Inflammatory macrophage (primary cell): ENCODE measurements at places on chromosomes 16 and 17.

GRCh38 chr16:23436951-23437350 is 16.0 kb downstream of the COG7 start:
- DNase-seq: no peak

GRCh38 chr16:83727018-83727417 is 80.8 kb upstream of the HSBP1 start:
- DNase-seq: peak; percentile 74

GRCh38 chr16:2866431-2866830 is 8.5 kb upstream of the PRSS22 start:
- DNase-seq: no peak

GRCh38 chr17:56322991-56323390 is 169.7 kb downstream of the ANKFN1 start:
- DNase-seq: peak; percentile 35

GRCh38 chr17:80475910-80476876 is at the start of gene NPTX1:
NPTX1 (minus strand) TSS chr17:80476607; CDS start chr17:80476446, 161 bp downstream.
- DNase-seq: no peak

DNA sequence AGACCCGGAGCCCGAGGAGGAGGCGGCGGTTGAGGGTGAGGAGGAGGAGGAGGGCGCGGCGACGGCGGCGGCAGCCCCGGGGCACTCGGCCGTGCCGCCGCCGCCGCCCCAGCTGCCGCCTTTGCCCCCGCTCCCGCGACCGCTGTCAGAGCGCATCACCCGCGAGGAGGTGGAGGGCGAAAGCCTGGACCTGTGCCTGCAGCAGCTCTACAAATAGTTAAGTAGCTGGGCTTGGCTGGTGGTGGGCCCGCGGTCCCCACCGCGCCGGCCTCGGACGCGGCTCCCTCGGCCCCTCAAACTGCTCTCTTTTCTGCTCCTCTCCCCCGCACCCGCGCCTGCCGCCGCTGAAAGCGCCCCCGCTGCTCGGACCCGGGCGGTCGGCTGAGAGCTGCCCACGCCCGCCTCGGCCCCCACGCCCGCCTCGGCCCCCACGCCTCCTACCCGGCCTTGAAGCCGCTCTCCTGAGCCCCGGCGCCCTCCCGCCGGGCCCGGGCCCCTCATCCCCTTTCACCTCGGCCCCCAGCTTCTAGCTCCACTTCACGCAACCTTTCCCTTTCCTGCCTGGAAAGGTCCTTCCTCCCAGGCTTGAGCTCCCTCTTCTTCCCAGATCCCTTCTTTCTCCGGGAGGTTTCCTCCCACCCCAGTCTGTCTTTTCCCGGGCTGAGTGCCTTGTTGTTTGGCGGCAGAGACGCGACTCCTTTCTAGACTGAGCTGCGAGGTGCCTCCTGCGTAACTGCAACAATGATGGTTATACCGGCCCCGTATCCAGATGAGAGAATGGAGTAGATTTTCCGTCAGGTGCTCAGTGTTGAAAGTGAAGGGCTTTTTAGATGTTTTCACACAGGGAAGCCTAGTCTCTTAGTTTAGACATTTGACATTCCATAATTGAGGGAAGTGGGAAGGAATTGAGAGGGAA is 850 bp downstream of the PPM1E start:
- DNase-seq: no peak

DNA sequence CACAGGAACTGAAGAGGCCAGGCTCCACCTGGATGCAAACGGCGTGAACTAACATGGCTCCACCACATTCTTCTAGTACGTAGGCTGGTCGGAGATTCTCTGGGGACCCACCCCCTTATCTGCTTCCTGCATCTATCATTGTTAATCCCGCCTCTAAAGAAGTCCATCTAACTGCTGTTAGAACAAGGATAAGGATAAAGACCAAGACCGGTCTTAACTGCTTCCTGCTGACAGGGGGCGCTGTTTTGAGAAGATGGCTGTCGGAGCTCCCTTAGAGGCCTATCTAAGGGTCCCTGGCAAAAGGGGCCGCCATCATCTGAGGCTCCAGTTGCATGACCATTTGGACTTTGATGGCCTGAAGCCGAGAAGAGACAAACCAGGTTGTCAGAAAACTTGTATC is 25.8 kb upstream of the TNFSF12 start:
- DNase-seq: peak; percentile 49

- DNase-seq: no peak
These were observed 23.7 kb downstream of the YPEL2 start for GRCh38 chr17:59355030-59355701.

- DNase-seq: no peak
These were observed 26.9 kb downstream of the USP43 start for GRCh38 chr17:9672266-9672665.

DNA sequence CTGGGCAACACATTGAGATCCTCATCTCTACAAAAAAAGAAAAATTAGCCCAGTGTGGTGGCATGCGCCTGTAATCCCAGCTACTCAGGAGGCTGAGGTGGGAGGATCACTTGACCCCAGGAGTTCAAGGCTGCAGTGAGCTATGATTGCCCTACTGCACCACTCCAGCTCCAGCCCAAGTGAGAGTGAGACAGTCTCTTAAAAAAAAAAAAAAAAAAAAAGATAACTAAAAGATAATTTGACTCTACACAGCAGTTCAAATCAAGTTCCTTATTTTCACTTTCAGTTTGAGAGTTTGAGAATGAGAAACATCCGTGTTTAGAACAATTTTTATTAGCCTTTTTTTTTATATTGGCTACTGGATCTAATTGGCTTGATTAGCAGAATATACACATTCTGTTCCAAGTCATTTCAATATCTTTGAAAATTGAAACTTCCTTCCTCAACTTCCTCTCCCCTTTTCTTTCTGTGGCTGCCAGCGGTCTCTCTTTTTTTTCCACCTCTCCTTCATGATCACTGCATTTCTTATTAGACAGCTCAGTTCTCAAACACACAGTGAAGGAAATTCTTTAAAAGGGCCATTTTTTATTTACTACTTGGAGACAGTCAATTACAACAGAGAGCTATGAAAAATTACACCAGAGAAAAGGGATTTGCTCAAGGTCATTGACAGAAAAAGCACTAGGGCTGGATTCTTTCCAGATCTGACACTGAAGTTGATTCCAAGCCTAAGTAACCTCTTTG is 4.5 kb upstream of the ACSF2 start:
- DNase-seq: peak; percentile 65

- DNase-seq: no peak
These were observed 43.6 kb upstream of the PIK3R6 start for GRCh38 chr17:8910969-8911604.

DNA sequence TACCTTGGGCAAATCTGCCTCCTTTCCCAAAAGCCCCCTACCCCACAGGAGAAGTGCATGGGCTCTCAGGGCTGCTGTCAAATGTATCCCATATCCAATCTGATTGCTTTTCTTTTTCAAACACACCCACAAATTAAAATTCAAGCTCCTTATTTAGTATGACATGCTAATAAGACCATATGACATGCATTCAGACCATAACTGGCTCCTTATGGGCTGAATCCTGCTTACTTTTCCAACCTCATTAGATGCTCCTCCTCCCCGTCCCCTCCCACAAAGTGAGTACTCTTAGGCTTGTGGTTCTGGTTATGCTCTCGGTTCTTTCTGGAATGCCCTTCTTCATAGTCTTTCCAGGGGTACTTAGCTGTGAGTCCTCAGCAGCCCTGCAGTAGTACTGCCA is 59.0 kb upstream of the TOM1L1 start:
- DNase-seq: no peak

DNA sequence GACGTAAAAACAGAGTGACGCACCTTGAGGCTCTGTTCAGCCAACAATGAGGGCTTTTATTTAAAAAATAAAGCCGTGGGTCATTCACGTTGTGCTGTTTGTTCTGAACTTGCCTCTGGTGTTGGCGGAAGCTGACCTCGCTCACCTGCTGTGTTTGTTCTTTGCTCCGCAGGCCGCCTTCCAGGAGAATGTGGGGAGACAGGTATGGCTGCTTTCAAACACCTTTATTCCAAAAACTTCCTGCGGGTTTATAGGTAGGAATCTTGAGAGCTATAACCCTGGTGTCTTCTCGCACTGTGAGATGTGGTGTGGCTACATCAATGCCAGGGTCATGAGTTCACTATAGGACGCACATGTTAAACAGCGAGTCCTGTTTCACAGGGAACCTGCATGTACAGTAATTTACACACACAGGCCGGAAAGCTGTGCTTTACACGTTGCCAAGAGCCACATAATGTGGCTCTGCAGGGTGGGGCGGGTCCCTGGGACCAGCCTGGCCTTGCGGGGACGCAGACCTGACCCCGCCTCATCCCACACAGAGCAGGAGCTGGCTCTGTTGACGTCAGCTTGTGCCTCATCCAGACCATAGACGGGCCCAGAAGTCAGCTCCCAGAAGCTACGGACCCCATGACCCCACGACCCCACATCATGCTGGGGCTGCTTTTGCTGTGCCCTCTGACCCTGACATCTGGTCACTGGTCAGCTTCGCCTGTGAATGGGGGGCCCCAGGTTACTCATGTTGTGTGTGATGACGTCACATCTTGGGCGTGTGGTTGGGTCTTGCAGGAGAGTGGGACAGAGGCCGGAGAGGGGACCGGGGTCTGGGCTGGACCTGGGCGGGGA is 49.9 kb upstream of the ZNF750 start:
- DNase-seq: no peak

- peak; percentile 66 for DNase-seq
These were observed 45.6 kb upstream of the HOXB9 start for GRCh38 chr17:48671697-48672171.

DNA sequence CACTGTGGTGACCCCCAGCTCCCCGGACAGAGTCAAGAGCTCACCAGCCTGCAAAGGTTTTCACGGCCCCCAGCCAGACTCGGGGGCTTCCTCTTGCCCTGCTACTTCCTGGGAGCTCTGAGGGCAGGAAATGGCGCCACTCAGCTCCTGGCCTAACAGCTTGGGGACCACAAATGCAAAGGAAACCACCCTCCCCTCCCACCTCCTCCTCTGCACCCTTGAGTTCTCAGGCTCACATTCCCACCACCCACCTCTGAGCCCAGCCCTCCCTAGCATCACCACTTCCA is 375 bp upstream of the SPN start:
- peak; percentile 59 for DNase-seq

DNA sequence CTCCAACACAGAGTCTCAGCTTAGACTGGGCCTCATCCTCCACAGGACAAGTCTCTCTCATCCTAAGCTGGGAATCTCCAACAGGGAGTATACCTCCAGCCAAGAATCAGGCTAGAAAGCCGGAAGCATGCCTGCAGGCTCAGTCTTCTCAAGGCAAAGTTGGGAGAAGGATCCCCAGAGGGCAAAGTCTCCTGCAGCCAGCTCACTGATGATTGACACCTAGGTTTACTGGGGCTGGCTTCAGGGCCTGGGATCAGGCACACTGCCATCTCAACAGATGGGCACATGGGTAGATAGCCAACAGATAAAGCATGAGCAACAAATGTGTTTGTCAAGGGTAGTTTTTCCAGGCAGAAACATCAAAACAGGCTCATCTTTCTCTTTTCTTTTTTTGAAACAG is 56.1 kb upstream of the TOX3 start:
- no peak for DNase-seq

GRCh38 chr16:66095676-66096075 is 270.8 kb upstream of the CDH5 start:
- no peak for DNase-seq

DNA sequence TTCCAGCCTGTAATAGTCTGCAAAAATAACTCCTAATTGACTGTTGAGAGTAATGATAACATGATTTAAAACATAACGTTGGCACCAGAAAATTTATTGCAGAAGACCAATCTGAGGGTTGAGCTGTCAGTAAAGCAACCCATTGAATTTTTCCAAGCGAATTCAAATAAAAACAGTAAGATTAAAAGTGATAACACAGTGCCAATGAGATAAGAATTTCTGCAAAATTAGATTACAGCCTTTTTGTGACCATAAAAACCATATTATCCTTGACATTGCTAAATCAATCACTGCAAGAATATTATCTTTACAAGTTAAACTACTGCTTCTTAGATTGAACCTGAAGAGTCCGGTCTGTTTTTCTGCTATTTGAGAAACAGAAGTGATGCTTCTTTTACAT is 341.4 kb downstream of the CDH11 start:
- no peak for DNase-seq

- peak; percentile 40 for DNase-seq
These were observed 70.0 kb downstream of the PGS1 start for GRCh38 chr17:78448356-78448993.

DNA sequence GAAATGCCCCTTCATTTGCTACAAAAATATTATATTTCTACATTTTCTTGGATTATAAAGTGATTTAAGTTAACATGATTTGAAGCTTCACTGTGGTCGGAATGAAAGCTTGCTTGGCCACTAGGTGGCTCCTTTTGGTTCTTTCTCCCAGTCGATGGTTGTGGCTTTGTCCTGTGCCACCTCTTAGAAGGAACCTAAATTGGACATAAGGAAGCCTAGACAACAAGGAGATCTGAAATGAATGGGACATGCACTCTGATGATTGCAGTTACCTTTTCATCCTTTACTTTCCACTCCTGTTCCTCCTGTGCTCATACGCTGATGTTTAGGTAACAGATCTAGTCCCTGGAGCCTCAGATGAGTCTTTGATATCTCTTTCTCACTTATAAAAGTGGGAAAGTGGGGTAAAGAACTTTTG is 39.2 kb downstream of the FTO start:
- DNase-seq: no peak

DNA sequence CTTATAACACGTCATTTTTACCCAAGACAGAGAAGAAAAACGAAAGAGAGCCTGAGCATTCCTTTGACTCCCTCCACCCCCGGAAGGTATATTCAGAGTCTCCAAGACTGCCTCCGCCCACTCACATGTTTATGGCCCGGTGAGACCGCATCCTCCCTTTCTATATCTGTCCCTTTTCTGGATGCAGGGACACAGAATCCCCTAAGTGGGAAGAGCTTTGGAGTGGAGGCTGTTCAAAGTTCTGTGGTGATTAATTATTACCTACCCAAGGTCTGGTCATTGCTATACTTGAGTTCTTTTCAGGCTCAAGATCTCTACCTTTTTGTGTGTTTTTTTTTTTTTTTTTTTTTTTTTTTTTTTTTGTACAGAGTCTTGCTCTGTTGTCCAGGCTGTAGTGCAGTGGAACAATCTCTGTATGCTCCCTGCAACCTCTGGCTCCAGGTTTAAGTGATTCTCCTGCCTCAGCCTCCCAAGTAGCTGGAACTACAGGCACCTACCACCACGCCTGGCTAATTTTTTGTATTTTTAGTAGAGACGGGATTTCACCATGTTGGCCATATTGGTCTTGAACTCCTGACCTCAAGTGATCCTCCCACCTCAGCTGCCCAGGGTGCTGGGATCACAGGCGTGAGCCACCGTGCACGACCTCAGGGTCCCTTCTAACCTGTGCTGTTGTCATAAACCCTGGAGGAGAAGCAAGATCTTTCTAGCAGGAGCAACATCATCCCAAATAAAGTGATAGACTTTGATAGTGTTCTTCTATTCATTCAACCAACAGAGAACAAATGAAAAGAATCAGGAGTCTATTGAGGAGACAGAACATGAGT is 407.1 kb downstream of the WWOX start:
- DNase-seq: no peak

GRCh38 chr16:85079785-85080570 is 32.3 kb downstream of the CIBAR2 start:
- DNase-seq: no peak

- DNase-seq: no peak
These were observed 1.7 kb upstream of the COASY start for GRCh38 chr17:42560246-42560645.
